Astrocyte (in vitro differentiated cells and primary cell): ENCODE measurements at places on chromosomes 3 and 15. TPM values are rescaled to one million over a fixed set of nuclear protein-coding genes. Genes with fewer than 3 reads are reported as not detected.

DNA sequence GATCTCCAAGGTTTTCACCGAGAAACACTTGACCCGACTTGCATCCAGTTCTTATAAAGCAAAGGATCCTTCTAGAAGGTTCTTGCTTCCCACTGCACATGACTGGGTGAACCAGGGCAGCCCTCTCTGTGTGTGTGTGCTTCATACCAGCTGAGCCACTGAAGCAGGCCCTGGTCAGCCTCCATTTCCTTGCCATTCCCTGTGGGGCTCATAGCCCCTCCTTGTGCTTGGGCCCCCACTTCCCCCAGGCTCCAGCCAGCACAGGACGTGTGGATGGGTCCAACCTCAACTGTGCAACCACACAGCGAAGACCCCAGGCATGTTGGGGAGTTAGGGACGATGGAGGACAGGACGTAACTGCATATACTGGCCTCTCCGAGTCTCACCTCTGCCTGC is 15.5 kb downstream of the KLF15 start:
- H3K4me1 ChIP-seq: no peaks in the 10 kb centered on the region
- no peak overlapping the region for H3K4me3 ChIP-seq
- peaks cover 5% of the 10 kb centered on the region for H3K27me3 ChIP-seq

DNA sequence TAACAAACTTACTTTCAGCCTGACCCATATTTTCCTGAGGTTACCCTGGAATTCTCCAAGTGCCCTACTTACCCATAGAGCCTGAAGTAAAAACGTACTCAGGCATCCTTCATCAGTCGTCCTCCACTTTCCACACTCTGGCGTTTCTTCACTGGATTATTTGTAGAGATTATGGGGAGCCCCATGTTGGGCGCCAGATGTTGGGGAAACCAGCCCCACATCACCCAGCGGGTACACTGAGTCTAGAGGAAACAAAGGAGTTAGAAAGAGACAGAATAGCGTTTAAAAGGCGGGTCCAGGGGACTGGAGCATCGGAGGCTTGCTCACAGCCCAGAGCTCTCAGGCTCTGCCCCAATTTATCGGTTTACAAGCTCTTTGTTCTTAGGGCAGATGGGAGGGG is 9.7 kb upstream of the SLC28A2 start:
- no peaks in the 10 kb centered on the region for H3K36me3 ChIP-seq
- no peak overlapping the region for H3K27ac ChIP-seq
- no peak overlapping the region for H3K4me3 ChIP-seq
- no peaks in the 10 kb centered on the region for H3K4me1 ChIP-seq
- no peaks in the 10 kb centered on the region for H3K27me3 ChIP-seq
- DNase-seq: peak; percentile 2

GRCh38 chr3:180926526-180926925 is 14.1 kb downstream of the FXR1 start:
- H3K4me1 ChIP-seq: peaks cover 2% of the 10 kb centered on the region
- no peak overlapping the region for H3K4me3 ChIP-seq
- no peak overlapping the region for H3K27ac ChIP-seq
- H3K27me3 ChIP-seq: no peaks in the 10 kb centered on the region
- peaks cover 2% of the 10 kb centered on the region for H3K36me3 ChIP-seq

- peaks cover 54% of the 10 kb centered on the region for H3K27me3 ChIP-seq
- peak overlapping the region; percentile 82 for H3K4me3 ChIP-seq
- H3K4me1 ChIP-seq: peaks cover 7% of the 10 kb centered on the region
- H3K36me3 ChIP-seq: peaks cover 4% of the 10 kb centered on the region
- peak overlapping the region; percentile 84 for H3K27ac ChIP-seq
These were observed 3.2 kb downstream of the ZIC1 start for GRCh38 chr3:147412261-147412916.

GRCh38 chr3:170638988-170639387 is 53.1 kb upstream of the SLC7A14 start:
- H3K4me3 ChIP-seq: no peak overlapping the region
- DNase-seq: no peak
- peaks cover 4% of the 10 kb centered on the region for H3K27me3 ChIP-seq
- H3K27ac ChIP-seq: no peak overlapping the region
- no peaks in the 10 kb centered on the region for H3K4me1 ChIP-seq

DNA sequence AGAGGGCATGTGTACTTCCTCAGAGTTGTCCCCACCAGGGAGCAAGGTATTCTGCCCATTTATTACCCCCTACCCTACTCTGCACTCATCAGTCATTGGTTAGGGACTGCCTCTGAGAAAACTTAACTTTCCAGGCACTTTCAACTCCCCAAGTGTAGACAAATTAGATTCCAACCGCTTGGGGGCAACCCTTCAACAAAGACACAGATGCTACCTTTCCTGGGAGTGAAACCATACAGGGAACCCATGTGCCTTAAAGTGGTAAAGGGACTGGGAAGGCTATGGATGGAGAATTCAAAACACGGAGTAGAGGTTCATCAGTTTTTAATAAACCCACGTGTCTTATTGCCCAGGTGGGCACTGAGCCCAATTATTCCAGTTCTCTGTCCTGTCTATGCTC is 19.4 kb upstream of the UBE2E2 start:
- no peaks in the 10 kb centered on the region for H3K4me1 ChIP-seq
- DNase-seq: peak; percentile 39
- no peak overlapping the region for H3K4me3 ChIP-seq
- peaks cover 2% of the 10 kb centered on the region for H3K27me3 ChIP-seq
- H3K27ac ChIP-seq: no peak overlapping the region
- H3K36me3 ChIP-seq: no peaks in the 10 kb centered on the region

DNA sequence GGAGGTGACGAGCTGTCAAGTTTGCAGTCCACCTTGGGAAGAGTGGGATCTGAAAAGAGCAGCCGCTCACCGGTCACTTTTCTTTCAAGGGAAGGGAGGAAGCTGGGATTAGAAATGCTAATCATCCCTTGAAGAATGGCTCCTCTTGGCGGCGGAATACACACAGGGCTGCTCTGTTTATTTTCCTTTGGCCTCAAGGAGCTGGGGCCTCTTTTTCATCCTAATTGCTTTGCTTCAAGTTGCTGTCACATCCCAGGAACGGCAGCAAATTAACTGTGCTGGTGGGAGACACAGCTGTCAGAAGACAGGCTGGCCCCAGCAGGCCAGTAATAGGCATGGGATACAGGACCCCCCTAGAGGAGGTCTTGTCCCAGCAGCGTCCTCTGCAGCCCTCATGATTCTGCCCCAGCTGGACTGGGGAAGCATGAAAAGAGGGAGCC is 6.7 kb downstream of the KBTBD13 start:
- DNase-seq: peak; percentile 45
- no peaks in the 10 kb centered on the region for H3K36me3 ChIP-seq
- peaks cover 44% of the 10 kb centered on the region for H3K27me3 ChIP-seq
- no peak overlapping the region for H3K4me3 ChIP-seq
- peaks cover 9% of the 10 kb centered on the region for H3K4me1 ChIP-seq
- no peak overlapping the region for H3K27ac ChIP-seq

DNA sequence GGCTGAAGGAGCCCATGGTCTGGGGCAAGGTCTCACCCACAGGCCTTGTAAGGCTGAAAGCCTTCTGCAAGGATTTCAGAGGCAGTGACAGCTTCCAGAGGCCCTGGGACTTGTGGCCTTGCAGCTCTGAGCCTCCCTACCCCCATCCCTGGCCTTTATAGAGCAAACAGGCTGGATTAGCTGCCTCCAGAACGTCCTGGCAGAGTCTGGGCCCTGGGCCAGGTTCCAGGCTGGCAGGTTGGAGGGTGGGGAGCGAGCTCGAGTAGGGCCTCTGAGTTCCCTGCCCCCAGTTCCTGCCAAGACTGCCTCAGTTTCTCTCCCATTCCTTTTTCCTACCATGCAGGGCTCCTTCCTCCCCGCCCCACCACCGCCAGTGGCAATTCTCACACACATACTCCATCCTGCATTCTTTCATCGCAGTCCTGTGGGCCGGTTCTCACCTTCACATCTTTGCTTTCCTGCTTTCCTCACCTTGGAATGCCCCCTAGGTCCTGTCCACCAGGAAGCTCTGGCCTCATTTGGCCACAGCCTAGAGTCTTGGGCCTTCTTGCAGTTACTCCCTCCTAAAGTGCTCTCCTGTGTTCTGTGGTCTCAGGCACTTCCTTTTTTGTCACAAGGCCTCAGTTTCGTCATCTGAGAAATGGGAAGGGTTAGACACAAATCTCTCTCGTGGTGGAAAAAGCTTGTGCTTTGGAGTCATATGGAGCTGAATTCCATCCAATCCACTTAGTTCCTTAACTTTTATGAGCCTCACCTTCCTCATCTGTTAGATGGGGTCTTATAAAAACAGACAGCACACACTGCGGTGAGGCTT is 2.7 kb downstream of the LMAN1L start:
- DNase-seq: no peak
- H3K27ac ChIP-seq: no peak overlapping the region
- H3K36me3 ChIP-seq: no peaks in the 10 kb centered on the region
- H3K27me3 ChIP-seq: no peaks in the 10 kb centered on the region
- no peak overlapping the region for H3K4me3 ChIP-seq

- peak; percentile 16 for DNase-seq
- no peak overlapping the region for H3K4me3 ChIP-seq
- no peaks in the 10 kb centered on the region for H3K36me3 ChIP-seq
- no peaks in the 10 kb centered on the region for H3K27me3 ChIP-seq
- peaks cover 1% of the 10 kb centered on the region for H3K4me1 ChIP-seq
These were observed 84.1 kb downstream of the PIK3R4 start for GRCh38 chr3:130662501-130662996.

DNA sequence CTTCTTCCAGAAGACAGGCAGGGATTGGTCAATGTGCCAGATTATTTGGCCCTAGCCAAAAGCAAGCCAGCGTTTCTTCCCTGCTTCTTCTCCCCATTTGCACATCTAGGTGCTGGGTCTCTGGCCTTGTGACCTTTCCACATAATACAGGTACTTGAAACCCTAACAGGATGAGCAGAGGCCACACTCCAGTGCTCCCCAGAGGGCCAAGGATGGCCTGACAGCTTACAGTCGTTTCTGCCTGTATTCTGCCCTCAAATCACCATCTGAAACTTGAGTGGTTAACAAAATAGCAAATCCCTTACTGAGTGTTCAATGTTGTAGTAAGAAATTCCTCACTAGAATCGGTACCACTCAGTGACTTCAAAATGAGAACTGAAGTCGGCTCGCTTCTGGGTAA is 29.1 kb downstream of the MKRN2 start:
- peaks cover 10% of the 10 kb centered on the region for H3K4me1 ChIP-seq
- H3K27ac ChIP-seq: no peak overlapping the region
- no peaks in the 10 kb centered on the region for H3K27me3 ChIP-seq
- H3K36me3 ChIP-seq: peaks cover 81% of the 10 kb centered on the region
- no peak overlapping the region for H3K4me3 ChIP-seq
- DNase-seq: no peak

DNA sequence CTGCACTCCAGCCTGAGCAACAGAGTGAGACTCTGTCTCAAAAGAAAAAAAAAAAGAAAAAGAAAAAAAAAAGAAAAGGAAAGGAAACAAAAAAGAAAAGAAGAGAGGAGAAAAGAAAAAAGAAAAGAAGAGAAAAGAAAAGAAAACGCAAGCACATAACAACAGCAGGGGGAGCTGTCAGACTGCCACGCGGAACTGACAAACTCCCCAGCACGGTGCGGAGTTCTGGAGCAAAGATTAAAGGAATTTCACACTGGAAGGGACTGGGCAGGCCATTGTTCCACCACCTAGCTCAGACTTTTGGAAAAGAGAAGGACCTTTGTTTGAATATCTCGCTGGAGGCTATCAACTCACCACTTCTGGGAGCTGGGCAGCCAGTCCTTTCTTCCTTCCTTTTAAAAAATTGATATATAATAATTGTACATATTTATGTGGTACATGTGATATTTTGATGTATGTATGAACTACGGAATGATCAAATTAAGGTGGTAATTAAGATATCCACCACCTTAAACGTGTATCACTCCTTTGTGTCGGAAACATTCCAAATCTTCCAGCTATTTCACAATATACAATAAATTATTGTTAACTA is 40.5 kb downstream of the DPPA2 start:
- no peak overlapping the region for H3K4me3 ChIP-seq
- no peaks in the 10 kb centered on the region for H3K4me1 ChIP-seq
- no peaks in the 10 kb centered on the region for H3K36me3 ChIP-seq
- no peaks in the 10 kb centered on the region for H3K27me3 ChIP-seq
- no peak overlapping the region for H3K27ac ChIP-seq

DNA sequence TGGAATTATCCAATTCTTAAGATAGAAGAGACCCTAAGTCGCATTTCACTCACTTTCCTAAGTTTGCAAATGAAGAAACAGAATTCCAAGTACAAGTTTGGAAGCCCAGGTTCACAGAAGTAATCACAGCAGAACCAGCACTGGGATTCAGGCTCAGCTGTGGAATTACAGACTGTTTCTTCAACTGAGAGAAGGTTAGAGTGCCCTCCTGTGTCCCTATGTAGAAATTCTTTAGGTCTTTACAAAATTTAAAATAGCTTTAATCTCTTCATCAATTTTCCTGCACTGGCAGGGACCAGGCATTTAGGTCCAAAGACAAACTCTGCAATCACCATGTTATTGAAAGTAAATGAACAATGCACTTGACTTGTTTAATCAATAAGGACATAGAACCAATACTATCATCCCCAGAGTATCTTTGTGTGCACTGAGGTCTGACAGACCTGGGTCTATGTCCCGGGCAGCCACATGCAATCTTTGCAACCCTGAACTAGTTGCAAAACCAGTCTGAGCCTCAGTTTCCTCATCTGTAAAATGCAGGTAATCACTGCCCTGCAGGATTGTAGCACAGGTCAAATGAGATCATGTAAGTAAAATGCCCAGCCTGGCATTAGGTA is 96.3 kb upstream of the ZBED2 start:
- no peak overlapping the region for H3K4me3 ChIP-seq
- DNase-seq: peak; percentile 39
- H3K27me3 ChIP-seq: no peaks in the 10 kb centered on the region
- H3K36me3 ChIP-seq: no peaks in the 10 kb centered on the region
- peaks cover 37% of the 10 kb centered on the region for H3K4me1 ChIP-seq
- no peak overlapping the region for H3K27ac ChIP-seq

DNA sequence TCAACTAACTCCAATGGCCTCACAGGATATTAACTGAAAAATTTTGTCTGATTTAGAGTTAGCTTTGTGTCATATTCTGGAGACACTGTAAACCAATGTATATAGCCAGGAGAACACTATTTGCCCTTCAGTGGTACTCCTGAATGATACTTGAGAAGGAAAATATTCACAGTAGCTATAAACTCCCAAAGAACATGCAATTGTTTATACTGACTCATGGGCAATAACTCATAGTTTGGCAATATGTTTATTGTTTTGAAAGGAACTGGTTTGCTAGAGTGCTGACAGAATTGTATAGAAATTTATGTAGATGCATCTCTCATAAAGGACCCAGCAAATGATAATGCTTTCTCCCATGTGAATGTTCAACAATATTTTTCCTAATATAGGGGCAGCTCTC is 537.6 kb downstream of the PLOD2 start:
- H3K36me3 ChIP-seq: no peaks in the 10 kb centered on the region
- no peak overlapping the region for H3K27ac ChIP-seq
- no peaks in the 10 kb centered on the region for H3K27me3 ChIP-seq
- DNase-seq: no peak

- no peaks in the 10 kb centered on the region for H3K27me3 ChIP-seq
- DNase-seq: peak; percentile 48
- peaks cover 25% of the 10 kb centered on the region for H3K4me1 ChIP-seq
- H3K4me3 ChIP-seq: no peak overlapping the region
- H3K27ac ChIP-seq: no peak overlapping the region
- no peaks in the 10 kb centered on the region for H3K36me3 ChIP-seq
These were observed 14.0 kb upstream of the LARP6 start for GRCh38 chr15:70867911-70868467.

GRCh38 chr3:50562861-50563260 is 4.7 kb downstream of the C3orf18 start:
- no peak overlapping the region for H3K4me3 ChIP-seq
- peaks cover 2% of the 10 kb centered on the region for H3K27me3 ChIP-seq
- H3K27ac ChIP-seq: no peak overlapping the region
- DNase-seq: peak; percentile 50
- H3K36me3 ChIP-seq: no peaks in the 10 kb centered on the region

KLHL18 gene
- 49.3 and 53.2 TPM in 2 replicates for total RNA-seq

LRRC31 gene
- 0.16 TPM in 1 of 2 replicates, not detected in the other for total RNA-seq

POC1A gene
- total RNA-seq: 3.1 and 3.7 TPM in 2 replicates

CAMP gene
- not detected in 2 replicates for total RNA-seq

CCR3 gene
- total RNA-seq: not detected in 2 replicates

ARGFX gene
- total RNA-seq: not detected in 2 replicates

CFAP44 gene
- 6.4 and 9.0 TPM in 2 replicates for total RNA-seq

CCR9 gene
- not detected in 2 replicates for total RNA-seq

CCDC71 gene
- total RNA-seq: 18.5 and 20.5 TPM in 2 replicates

ACVR2B gene
- 12.7 and 14.7 TPM in 2 replicates for total RNA-seq
